ENCODE measurements at places on chromosomes 1 and 21.

- no peak for DNase-seq
Observed at GRCh38 chr1:226946285-226946684, 6.2 kb downstream of the COQ8A start.

DNA sequence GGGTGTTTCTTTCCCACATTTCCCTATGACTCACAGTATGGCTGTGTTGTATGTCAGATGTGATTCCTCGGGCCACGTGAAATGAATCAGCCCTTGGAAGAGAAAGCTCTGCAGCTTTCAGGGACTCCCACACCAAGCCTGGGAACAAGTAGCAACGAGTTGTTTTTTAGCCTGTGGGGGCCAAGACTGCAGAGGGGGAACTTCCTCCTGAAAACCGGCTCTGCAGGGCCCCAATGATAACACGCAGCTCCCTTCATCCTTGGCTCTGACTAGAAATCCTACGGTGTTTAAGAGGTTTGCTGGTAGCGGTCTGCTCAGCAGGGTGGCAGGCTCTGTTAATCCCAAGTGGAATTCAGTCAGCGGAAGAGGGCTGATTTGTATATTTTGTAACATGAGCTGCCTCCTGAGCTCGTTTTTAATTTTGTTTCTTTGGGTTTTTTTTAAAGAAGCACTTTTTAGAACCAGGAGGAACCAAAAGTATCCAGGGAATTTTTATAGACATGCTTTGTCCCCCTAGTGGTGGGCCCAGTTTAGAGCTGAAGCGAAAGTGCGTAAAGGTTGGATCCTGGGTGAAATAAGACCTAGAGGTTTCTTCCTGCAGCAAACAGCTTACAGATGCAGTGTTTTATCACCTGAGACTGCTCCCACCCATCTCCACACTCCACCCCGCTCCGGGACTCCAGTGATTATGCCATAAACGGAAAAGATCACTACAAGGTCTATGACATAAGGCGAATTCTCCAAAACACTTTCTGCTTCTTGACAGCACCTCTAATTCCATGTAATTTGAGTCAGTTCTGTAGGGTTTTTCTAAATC, 48.8 kb downstream of the LAMC2 start:
- DNase-seq, result no peak

DNA sequence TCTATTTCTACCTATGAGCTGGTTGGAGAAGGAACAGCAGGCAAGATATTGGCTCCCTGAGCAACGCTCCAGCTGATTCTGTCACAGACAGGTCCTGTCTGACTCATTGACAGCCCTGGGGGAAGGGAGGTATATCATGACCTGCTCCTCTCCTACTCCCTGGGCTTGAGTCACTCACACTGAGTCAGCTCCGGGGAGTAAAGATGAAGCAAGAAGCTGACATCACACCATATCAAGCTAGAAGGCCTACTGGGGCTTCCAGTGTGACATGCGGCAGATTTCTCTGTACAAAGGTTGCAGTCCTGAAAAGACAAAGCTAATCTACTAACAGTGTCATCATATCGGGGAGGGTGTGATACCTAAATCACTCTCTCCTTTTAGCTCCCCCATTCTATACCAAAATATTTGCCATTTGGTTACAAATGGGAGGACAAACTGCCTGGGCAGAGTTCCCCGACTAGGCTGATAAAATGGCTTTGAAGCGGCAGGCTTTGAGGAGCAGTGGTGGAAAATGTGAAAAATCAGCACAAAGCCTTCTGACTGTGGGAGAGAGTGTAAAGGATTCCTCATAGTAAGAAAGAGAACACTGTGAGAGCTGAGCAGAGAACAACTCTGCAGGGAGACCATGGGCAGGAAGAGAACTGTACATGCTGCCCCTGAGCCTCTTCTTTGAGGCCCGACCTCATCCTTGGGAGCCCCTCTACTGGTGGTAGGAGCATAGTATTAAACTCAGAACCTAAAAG, 15.5 kb downstream of the PI4KB start:
- peak; percentile 8 for DNase-seq

DNA sequence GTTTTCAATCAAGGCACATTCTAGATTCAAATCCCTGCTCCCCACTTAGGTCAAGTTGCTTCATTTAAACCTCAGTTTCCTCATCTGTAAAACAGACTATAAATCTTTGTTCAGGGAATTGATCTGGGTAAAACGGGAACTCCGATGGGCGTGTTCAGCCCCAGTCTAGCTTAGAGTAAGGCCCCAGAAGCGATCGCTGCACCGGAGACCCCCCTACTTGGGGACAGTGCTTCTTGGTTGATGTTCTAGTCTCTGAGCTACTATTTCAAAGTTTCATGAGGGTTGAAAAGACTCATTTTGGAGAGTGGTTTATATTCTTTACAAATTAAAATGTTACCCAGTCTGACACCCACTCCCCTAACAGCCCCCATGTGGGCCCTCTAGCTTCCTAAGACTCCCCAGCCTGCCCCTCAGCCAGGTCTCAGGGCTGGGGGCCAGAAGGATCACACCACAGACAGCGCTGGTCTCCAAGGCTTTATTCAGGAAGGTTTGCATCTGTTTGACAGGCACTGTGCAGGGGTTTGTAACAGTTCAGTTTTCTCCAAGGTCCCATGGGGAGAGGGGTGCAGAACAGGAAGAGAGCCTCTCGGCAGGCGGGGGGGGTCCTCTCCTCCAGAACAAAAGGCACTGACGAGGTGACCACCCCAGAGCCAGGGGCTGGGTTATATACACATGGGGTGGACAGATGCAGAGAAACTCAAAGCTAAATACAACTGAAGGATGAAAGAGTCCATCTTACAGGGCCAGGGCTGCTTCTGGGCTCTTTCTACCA, 82.9 kb downstream of the STUM start:
- no peak for DNase-seq

- no peak for DNase-seq
Observed at GRCh38 chr1:183730886-183731573, 73.9 kb upstream of the RGL1 start.

DNA sequence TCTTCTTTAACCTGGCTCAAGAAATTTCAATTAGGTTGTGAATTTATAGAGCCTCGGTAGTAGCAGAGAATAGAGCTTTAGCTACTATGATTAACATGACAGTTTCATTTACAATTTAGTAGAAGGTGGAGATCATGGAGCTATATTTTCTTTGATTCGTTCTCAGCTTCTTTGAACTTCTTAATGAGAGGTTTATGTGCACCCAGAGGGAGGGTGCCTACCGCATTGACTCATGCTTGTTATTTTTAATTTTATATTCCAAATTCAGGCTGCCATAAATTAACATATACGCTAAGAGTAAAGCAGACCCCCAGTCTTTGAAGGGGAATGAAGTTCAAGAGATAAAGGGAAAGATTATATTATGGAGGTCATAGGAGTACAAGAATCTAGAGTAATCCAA, 24.4 kb downstream of the SYT14 start:
- no peak for DNase-seq

GRCh38 chr1:11013160-11013531, 692 bp downstream of the TARDBP start:
- no peak for DNase-seq

DNA sequence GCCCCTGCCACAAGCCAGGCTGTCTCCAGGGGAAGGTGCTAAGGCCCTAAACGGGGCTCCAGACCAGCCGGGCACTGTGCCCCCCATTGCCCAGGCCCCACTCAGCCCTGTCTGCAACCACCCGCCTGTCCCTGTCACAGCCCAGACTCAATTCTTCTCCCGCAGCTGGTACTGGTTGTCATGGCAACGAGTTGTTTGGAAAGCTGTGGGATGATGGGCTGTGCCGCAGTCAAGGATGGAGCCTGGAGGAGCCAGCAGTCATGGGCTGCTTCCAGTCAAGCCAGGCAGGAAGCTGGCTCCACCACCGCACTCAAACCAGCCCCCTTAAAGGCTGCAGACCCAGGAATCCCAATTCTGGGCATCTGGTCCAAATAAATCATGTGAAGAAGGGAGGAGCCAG, 4.2 kb downstream of the SPOCD1 start:
- DNase-seq, result no peak

GRCh38 chr1:46558141-46558963, 6.9 kb upstream of the KNCN start:
- DNase-seq, result no peak

DNA sequence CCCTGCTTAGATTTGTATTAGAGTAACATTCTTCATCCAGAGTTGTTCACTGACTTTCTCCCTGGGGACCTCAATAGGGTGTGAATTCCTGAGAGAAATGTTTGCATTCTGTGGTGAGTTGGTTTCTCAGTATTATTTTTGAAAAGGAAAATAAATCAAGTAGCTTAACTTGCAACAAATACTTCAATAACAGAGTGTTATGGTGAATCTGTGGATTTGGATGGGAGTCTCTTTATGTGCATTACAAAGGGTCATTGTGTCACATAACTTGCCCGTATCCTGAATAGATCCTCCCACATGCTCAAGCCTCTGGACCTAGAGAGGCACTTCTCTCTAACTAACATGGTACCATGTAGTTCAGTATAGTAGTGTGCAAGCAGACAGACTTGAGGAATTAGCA, 68.4 kb upstream of the IPO9 start:
- DNase-seq, result no peak

- no peak for DNase-seq
Observed at GRCh38 chr1:163071405-163072255, 2.5 kb downstream of the RGS4 start.

DNA sequence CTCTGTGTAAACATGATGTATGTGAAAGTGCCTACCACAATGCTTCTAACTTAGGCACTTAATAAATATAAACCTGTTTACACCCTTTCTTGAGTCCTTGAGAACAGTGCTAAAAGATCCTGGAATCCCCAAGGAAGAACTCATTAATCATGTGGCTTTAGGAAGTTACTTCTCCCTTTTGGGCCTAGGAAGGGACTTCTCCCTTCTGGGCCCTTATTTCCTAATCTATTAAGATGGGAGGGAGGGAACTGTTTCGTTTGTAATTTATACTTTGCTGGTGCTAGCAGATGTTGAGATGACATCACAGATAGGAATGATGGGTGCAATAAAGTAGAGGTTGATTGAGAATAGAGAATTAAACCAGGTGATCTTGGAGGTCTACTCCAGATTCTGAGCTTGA, 1.2 kb downstream of the BTF3L4 start:
- DNase-seq, result no peak

DNA sequence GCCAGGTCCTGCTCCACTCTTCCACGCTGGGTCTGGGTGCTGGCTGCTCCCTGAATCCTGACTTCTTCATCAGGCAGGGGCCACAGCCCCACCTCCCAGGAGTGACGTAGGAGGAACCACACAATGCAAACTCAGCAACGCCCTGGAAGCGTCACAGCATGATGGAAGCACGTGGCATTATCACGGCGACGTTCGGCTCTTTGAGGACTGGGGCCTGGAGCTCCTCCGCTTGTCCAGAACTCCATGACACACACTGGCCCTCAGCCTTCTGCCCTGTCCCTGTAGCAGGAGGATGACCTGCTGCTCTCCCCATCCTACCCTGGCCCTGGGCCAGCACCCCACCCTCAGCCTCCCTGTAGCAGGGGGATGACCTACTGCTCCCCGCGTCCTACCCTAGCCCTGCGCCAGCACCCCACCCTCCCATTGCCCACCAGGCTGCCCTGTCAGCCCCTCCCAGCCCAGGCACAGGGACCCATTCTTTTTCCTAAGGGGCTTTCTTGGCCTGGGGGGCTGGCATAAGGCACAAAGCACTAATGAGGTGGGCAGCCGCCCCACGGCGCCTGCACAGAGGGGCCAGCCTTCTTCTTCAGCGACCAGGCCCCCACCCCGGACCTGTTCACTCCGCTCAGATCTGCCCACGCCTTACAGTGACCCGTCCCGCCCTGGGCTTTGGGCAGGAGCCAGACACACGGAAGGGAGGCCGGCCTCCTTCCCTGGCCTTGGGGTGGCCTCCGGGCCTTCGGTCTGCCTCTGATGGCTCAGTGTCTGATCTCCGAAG, 65.7 kb downstream of the DHRS3 start:
- no peak for DNase-seq

GRCh38 chr1:198462365-198463019, 78.0 kb downstream of the ATP6V1G3 start:
- DNase-seq, result no peak

- DNase-seq, result no peak
Observed at GRCh38 chr1:106846656-106847055, 209.8 kb upstream of the PRMT6 start.

DNA sequence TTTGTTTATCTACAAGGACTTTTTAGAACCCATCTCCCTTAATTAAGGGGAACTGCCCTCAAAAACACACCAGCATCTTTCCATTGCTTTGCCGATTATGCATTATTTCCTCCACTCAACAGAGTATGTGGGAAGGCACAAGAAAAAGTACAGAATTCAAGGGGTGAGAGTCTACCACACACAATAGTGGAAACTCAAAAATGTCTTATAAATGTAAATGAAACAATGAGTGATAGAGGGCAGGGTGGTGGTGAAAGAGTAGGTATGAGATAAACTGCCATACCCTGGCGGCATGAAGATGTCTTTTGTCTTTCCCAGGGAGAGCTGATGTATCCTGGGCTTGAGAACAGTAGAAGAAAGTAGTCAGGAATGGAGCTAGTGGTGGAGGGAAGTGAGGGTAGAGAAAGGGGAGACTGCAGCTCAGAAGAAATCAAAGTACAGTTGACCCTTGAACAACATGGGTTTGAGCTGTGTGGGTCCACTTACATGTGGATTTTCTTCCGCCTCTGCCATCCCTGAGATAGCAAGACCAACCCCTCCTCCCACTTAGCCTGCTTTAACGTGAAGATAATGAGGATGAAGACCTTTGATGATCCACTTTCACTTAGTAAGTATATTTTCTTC, 24.4 kb downstream of the CD58 start:
- no peak for DNase-seq

DNA sequence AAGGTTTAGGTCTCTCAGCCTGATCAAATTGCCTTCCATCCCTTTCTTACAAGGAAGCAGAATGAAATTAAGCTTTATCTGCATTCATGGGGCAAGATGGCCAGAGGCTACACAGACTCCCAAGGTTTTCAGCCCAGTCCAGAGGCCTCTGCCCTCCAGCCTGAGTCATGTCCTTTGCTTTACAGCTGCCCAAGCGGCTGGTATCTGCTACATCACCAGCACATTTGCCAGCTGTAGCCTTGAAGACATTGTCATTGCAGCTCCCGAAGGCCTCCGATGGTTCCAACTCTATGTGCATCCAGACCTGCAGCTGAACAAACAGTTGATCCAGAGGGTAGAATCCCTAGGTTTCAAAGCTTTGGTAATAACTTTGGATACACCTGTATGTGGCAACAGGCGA, 16.0 kb downstream of the HAO2 start:
- no peak for DNase-seq

DNA sequence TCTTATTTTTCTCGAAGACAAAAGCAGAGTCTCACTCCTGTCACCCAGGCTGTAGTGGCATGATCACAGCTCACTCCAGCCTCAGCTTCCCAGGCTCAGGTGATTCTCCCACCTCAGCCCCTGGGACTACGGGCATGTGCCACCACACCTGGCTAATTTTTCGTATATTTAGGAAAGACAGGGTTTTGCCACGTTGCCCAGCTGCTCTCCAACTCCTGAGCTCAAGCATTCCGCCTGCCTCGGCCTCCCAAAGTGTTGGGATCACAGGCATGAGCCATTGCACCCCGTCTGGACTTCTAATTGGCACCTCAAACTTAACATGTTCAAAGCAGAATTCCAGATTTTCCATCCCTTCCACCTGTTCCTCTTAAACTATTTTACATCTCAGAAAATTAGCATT, 19.0 kb upstream of the LRRC8C start:
- no peak for DNase-seq

Data from activated naive CD4-positive, alpha-beta T cell (primary cell).